ENCODE measurements at places on chromosomes 6 and 20. TPM values are rescaled to one million over a fixed set of nuclear protein-coding genes. Genes with fewer than 3 reads are reported as not detected.

INSM1 gene
- polyA plus RNA-seq: 1.6 TPM

TCFL5 gene
- polyA plus RNA-seq: 15.1 TPM

SLC32A1 gene
- polyA plus RNA-seq: 44.1 TPM

FOXS1 gene
- 4.4 TPM for polyA plus RNA-seq

FAM184A gene
- polyA plus RNA-seq: 44.2 TPM

LPA gene
- polyA plus RNA-seq: 1.3 TPM

EMILIN3 gene
- 9.9 TPM for polyA plus RNA-seq

PHACTR1 gene
- 48.2 TPM for polyA plus RNA-seq

IL17A gene
- not detected for polyA plus RNA-seq

BICRAL gene
- 14.0 TPM for polyA plus RNA-seq

SLC25A27 gene
- polyA plus RNA-seq: 69.5 TPM

ISM1 gene
- 11.6 TPM for polyA plus RNA-seq

PRPH2 gene
- 5.1 TPM for polyA plus RNA-seq

BANF2 gene
- polyA plus RNA-seq: not detected

GDAP1L1 gene
- polyA plus RNA-seq: 137 TPM

EXOC2 gene
- polyA plus RNA-seq: 28.8 TPM

HLA-DRB1 gene
- polyA plus RNA-seq: 3.5 TPM

HRH3 gene
- polyA plus RNA-seq: 10.6 TPM

SRMS gene
- polyA plus RNA-seq: 0.22 TPM

SYNJ2 gene
- polyA plus RNA-seq: 6.3 TPM

LAMP5 gene
- 90.7 TPM for polyA plus RNA-seq

C20orf144 gene
- 1.1 TPM for polyA plus RNA-seq

PPP1R14C gene
- polyA plus RNA-seq: 33.4 TPM

KCNK15 gene
- 0.19 TPM for polyA plus RNA-seq

ZKSCAN8 gene
- 28.2 TPM for polyA plus RNA-seq

AIF1 gene
- polyA plus RNA-seq: 27.8 TPM

PRL gene
- 1.1 TPM for polyA plus RNA-seq

DEFB124 gene
- polyA plus RNA-seq: not detected

POPDC3 gene
- 5.7 TPM for polyA plus RNA-seq

DUSP15 gene
- 27.5 TPM for polyA plus RNA-seq

WFDC10B gene
- polyA plus RNA-seq: not detected

TMEM14B gene
- polyA plus RNA-seq: 92.5 TPM

TMC2 gene
- 6.3 TPM for polyA plus RNA-seq

PEX7 gene
- polyA plus RNA-seq: 8.3 TPM

SLC22A7 gene
- 0.71 TPM for polyA plus RNA-seq

XPO5 gene
- 46.2 TPM for polyA plus RNA-seq

ADNP gene
- polyA plus RNA-seq: 93.3 TPM

SNRNP48 gene
- polyA plus RNA-seq: 14.5 TPM

CPXM1 gene
- polyA plus RNA-seq: 84.9 TPM

RAET1G gene
- polyA plus RNA-seq: 1.7 TPM

BACH2 gene
- polyA plus RNA-seq: 16.7 TPM

PSORS1C2 gene
- polyA plus RNA-seq: not detected

IL17F gene
- polyA plus RNA-seq: not detected

SLC35A1 gene
- 45.1 TPM for polyA plus RNA-seq

ZNF334 gene
- polyA plus RNA-seq: 25.6 TPM

PCSK2 gene
- polyA plus RNA-seq: 28.0 TPM

RING1 gene
- 71.0 TPM for polyA plus RNA-seq

HECA gene
- polyA plus RNA-seq: 18.0 TPM

ZFP57 gene
- polyA plus RNA-seq: 7.1 TPM

IMPG1 gene
- 0.73 TPM for polyA plus RNA-seq
